ENCODE measurements at places on chromosomes 3 and 15.

GRCh38 chr3:108486941-108487340, 23.5 kb downstream of the MYH15 start:
- DNase-seq: no peak

- DNase-seq: no peak
Measured at GRCh38 chr15:69357773-69358771, 56.1 kb upstream of the KIF23 start.

GRCh38 chr15:43775411-43775965, 1.3 kb downstream of the ELL3 start:
- no peak for DNase-seq

GRCh38 chr3:60220768-60221167, 1030.5 kb downstream of the FHIT start:
- DNase-seq: no peak

GRCh38 chr3:133896002-133896761, 500 bp upstream of the RAB6B start:
- no peak for DNase-seq

- DNase-seq: no peak
Measured at GRCh38 chr3:50226888-50227389, 9.1 kb upstream of the GNAI2 start.

GRCh38 chr3:12681943-12682390, 18.1 kb upstream of the RAF1 start:
- no peak for DNase-seq

DNA sequence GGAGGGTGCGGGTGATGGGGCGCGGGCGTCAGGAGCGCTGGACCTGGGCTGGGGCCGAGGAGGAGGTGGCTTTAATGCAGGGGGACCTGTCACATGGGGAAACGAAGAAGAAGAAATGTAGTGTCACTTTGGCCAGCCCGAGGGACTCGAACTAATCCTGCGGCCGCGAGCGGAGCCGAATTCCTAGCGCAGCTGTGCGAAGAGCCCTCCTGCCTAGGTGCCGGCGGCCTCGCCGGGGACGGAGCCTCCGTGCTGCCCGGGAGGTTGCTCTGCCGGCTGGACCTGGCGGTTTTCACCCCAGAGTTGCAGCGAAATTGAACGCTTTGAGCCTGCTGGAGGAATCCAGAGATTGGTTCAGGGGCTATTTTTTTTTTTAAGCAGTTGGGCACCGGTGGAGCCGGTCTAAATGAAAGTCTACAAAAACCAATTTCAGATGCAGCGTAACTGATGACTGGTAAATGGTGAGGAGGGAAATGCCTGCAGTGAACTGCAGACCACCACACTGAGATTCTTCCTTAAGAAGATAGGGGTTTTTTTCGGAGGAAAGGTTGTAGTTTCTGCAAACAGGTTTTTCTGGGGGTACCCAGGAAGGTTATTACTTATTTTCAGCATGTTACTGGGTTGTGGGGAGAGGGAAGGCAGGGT, 662 bp downstream of the TMEM108 start:
- DNase-seq: no peak

- no peak for DNase-seq
Measured at GRCh38 chr15:25342629-25343028, 96.2 kb downstream of the UBE3A start.

DNA sequence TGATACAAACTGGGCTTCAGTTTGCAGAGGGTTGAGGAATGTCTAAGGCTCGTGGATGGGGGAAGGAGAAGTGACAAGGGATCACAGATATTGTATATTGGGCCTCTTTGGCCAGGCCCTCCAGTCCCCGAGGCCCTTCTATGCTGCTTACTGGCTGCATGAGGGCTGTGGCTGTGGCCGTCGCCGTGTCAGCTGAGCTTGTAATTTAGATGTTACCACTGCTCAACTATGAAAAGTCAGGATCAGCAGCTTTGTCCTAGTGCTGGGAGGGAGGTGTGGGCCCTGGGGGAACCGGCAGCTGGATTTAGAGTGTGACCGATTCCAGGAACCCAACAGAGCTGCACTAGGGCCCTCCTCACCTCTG, 51.6 kb downstream of the CACNA1D start:
- no peak for DNase-seq

DNA sequence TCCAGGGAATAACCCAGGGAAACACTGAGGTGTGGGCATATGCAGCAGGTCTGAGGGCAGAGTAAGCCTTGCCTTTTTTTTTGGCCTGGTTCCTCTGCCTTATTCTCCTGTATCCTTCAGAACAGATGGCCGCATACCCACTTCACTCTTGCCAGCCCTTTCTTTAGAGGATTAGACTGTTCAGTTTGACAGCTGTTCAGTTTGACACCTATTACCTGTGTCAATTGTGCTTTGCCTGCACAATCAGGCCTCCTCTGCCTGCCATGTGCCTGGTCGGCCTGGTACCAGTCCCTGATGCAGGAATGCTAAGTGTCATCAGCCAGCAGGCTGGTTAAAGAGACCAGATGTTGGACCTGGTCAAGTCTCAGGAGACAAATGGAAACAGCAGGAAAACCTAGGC, 22.3 kb downstream of the TM6SF1 start:
- no peak for DNase-seq

DNA sequence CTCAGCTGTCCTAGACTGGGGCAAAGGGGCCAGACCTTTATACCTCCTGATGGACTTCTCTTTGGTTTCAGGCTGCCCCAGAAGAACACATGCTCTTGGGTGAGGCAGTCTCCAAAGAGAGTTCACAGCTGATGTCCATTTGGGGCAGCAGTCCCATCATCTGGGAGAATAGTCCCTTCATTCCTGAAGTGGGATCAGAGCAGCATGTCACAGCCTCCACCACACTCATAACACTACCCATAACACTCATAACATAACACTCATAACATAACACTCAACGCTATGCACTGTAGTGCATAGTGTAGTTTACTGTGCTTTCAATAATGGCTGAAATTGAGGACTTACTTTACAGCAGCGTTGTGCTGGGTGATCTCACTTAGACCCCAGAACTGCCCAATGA, 36.7 kb upstream of the PLCL2 start:
- no peak for DNase-seq

DNA sequence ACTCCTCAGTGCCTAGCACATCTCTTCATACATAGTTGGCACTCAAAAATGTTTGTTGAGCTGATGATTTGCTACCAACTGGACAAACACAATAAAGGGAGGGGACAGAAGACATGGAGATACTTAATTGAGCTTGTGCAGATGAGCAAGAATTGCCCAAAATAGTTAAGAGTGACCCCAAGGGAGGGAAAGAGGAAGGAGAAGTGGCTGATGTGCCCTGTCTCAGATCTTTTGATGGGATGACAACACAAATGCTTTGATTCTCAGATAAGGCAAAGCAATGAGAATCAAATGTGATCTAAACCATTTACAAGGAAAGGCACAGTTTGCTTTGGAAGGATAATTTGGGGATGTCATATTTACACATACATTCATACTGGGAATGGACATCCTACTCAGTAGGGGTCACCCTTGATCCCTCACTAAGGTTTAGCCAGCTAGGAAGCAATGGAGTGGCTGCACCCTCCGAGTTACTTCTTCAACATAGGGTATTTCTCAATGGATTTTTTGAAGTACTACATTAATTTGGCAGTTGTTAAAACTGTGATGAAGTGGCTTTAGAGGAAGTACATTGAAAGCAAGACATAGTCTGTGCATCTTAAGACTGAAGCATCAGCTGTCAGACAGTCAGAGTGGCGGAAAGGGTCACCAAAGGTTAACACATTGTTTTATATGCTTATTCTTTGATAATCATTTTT, 21.9 kb upstream of the SSR3 start:
- DNase-seq: no peak

GRCh38 chr15:90213122-90213817, 12.1 kb downstream of the SEMA4B start:
- DNase-seq: no peak

GRCh38 chr3:184805351-184806038, 6.5 kb upstream of the VPS8 start:
- DNase-seq: no peak

All from stimulated activated CD8-positive, alpha-beta memory T cell treated with anti-CD3 and anti-CD28 coated beads, Interleukin-4, amount 100 ng/mL, for 24 hours (primary cell).